H54 (cell line): ENCODE measurements at places on chromosomes 6 and 20.

- DNase-seq = no peak
These were observed 120.5 kb downstream of the TRIM27 start for GRCh38 chr6:28803337-28803709.

DNA sequence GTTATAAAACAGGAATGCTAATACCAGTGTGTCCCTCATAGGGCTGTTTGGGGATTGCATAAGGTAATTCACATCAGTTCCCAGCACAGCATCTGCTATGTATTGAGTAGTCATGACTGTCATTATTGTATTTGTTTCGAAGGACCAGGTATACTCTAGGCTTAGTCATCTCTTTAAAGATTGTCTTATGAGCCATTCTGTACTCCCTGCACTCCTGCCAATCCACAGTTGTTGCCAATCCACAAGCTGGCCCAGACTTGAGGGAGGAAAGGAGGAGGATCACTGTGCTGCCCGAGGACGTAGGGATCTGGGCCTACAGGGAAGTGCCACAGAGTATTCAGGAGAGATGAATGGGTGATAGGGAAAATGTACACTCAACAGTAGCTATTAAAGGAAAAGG, 113.0 kb upstream of the TIAM2 start:
- no peak for DNase-seq

GRCh38 chr20:37311710-37312355, 22.4 kb downstream of the MANBAL start:
- no peak for DNase-seq

- no peak for DNase-seq
These were observed 83.0 kb downstream of the SLC22A3 start for GRCh38 chr6:160431226-160431625.

- no peak for DNase-seq
These were observed 22.7 kb upstream of the MCM3 start for GRCh38 chr6:52306972-52307870.

- DNase-seq = peak; percentile 6
These were observed 130.7 kb downstream of the UTRN start for GRCh38 chr6:144415835-144416237.

DNA sequence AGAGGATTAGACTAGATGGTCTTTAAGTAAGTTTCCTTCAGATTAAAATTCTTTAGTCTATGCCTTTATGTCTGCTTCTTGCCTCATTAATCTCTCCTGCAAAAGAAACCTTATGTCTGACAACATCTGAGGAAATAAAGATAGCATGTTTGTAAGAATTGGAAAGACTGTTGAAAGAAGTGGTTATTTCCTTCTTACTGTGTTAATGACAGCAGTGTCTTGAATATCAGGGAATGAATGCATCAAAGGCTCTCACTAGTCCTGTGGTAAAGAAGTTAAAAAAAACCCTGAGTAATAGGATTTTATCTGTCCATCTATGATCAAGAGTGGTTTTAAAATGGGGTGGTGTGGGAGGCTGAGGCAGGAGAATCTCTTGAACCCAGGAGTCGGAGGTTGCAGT, 302.0 kb downstream of the PRL start:
- no peak for DNase-seq

GRCh38 chr6:131948692-131949619, 2.2 kb downstream of the CCN2 start:
- DNase-seq = no peak

DNA sequence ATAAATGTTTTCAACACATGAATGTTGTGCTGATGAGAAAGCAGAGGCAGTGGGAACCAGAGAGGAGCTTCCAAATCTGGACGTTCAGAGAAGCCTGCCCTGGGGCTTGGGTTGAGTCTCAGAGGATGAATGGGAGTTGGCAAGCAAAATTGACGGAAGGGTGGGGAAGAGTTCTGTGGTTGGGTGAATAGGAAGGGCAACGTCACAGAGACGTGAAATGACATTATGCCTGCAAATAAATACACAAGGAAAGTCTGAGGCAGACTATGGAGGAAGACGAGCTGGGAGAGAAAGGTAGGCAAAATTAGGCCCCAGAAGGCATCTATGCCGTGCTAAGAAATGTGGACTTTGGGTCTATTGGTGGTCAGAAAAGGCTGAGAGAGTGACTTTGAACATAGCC, 25.2 kb upstream of the SGK1 start:
- DNase-seq = no peak
